SK-N-MC (cell line): ENCODE measurements at places on chromosomes 2 and 18.

DNA sequence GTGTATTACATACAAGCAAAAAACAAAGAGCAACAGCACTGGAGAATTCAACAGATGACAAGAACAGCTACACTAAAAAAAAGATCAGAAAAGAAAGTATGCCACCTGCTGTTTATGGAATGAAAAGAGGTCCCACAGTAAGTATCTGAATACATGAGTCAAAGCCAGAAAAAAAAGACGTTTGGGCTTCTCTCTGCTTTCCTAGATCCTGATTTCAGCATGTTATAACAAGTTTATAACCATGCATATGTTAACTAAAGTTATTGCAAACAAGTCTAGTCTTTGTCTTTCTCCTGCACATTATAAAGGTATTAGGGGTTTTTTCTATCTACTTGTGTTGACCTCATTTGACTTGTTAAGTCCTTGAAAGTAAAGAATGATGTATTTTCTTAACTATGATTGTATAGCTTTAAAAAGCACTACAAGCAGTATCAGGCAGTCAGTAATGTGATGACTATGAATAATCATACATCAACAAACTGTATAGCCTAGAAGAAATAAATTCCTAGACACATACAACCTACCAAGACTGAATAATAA is 108.5 kb upstream of the COL5A2 start:
- DNase-seq: peak; percentile 63

- no peak for DNase-seq
Observed at GRCh38 chr18:22838639-22839277, 94.4 kb upstream of the RBBP8 start.

DNA sequence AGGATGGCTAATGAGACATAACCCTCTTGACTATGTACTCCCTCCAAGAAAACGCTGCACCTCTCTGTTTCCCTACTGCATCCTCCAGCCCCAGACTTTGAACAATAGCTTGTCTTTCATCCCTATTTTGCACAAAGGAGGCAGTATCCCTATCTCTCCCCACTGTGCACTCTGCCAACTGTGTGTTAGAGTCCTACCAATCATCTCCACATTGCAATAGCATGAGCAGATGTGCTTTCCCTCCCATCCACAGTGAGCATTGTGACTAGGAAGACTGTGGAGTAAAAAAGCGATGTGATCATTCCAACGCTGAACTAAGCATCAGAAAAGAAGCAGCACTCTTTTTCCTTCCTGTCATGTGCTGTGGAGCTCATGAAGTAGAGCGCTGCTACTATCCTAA is 206.3 kb upstream of the GULP1 start:
- no peak for DNase-seq

- no peak for DNase-seq
Observed at GRCh38 chr2:14535156-14535555, 97.4 kb upstream of the LRATD1 start.

DNA sequence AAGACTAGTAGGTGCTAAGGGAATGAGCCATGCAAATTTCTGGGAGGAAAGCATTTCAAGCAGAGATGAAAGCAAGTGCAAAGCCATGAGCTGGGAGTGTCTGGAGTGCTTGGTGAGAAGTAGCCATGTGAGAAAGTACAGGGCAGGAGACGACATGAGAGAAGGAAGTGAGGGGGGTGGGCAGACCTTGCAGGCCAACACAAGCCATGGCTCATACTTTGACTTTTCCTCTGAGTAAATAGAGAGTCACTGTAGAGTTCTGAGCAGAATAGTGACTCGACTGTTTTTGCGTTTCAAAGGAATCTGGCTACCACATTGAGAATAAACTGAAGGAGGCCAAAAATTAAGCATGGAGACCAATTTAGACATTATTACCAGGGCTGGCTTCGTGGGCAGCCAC is 42.2 kb downstream of the SCN2A start:
- no peak for DNase-seq

GRCh38 chr2:151922845-151923666 is 94.8 kb upstream of the ARL5A start:
- no peak for DNase-seq

- DNase-seq: no peak
Observed at GRCh38 chr2:31049264-31049663, 89.0 kb downstream of the GALNT14 start.

- DNase-seq: no peak
Observed at GRCh38 chr2:42693688-42694479, 70.1 kb downstream of the OXER1 start.

DNA sequence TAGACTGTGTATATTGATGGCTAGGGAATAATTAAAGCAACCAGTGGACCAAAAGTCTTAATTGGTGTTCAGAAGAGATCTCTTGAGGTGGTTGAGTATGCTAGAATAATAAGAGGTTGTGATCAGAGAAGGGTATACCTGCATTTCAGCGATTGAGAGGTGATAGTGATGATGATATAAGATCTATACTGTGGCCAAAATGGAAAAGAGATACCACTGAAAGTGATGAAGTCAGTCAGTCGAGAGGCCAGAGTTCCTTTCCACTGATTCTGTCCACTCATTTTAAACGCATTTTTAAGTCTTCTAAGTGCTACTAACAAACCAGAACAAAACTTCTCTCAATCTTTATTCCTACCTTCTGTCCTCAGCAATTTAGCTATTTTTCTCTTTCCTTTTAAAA is 32.9 kb downstream of the ACTR3 start:
- no peak for DNase-seq

- no peak for DNase-seq
Observed at GRCh38 chr2:96874198-96874831, 4.4 kb upstream of the SEMA4C start.

- DNase-seq: no peak
Observed at GRCh38 chr18:69267895-69268294, 132.8 kb upstream of the DOK6 start.

DNA sequence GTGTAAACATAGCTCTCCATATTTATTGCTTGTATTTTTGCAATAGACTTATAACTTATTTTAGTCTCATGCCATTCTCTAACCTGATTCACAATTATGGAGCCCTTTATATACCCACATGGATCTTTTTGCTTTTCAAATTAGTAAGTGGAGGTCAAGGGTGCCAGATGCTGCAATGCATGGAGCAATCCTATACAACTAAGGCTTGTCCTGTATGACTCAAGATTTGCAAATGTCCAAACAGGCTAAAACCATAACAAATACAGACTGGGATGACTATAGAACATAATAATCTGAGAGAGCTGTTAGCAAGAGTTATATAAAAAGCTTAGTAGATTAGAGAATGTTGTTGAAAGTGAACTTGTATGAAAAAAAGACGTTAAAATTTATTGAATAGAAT is 690.4 kb upstream of the NRXN1 start:
- no peak for DNase-seq

DNA sequence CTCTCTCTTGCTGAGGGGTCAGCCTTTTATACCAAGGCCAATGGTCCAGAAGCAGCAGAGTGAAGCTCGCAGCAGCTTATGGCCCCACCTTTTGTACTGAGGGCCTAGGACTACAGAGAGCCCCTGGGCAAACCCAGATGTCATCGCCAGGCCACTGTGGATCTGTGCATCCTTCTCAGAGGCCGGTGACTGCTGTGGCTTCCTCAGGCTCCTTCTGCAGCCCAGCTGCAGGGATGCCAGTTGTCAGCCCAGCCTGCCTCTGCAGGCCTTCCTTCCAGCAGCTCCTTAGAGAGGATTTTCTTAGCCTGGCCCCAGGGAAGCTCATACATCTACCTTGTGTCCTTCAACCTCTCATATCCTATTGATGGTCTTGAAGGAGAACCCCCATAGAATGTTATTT is 6.5 kb upstream of the ACOXL start:
- DNase-seq: no peak

GRCh38 chr2:112321375-112322320 is 46.3 kb downstream of the ZC3H6 start:
- DNase-seq: no peak

DNA sequence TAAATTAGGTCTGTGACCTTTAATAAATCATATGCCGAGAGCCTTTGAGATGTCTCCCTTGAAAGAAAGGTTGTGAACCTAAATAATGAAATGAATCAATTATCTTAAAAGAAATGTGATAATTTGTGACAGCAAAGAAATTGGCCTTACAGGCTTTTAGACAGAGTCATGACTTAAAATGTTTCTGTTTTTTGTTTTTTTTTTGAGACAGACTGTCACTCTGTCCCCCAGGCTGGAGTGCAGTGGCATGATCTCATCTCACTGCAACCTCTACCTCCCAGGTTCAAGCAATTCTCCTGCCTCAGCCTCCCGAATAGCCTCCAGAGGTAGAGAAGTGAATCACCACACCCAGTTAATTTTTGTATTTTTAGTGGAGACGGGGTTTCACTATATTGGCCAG is 898.0 kb downstream of the CNTNAP5 start:
- no peak for DNase-seq
